B cell (primary cell): ENCODE measurements at places on chromosomes 13 and 19.

DNA sequence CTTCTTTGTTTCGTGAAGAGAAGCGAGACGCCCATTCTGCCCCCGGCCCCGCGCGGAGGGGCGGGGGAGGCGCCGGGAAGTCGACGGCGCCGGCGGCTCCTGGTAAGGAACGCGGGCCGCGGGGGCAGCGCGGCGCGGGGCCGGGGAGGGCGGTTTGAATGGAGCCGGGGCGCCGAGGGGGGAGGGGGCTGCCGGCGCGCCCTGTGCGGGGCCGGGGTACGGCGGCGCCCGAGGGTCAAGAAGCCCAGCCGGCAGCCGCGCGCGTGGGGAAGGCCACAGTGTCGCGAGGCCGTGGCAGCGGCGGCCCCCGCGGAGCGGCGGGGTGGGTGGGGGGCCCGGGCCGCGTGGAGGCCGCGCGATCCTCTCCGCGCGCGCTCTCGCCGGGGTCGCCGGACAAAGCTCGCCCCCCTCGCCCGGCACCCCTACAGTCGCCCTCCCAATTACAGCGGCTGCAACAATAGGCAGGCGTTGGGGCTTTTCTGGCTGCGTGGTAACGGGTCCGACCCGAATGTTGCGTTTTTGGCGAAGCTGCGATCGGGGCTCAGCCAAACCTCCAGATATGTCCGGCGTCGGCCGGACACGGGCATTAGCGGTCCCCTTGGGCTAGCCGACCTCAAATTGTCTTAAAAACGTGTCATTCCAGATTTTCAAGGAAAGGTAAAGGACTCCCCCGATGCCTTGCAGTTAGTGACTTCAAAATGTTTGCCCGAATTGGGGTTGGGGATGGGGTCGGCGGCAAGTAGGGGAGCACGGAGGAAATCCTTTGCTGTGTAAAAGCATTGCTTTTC lies 437 bp downstream of the SMARCA4 start:
- DNase-seq: no peak

GRCh38 chr19:53989600-53990533 lies 1.6 kb upstream of the CACNG6 start:
- DNase-seq: no peak

- peak; percentile 84 for DNase-seq
These were observed 5.8 kb upstream of the FCGRT start for GRCh38 chr19:49506575-49507105.

- no peak for DNase-seq
These were observed 145.8 kb upstream of the ZNF507 start for GRCh38 chr19:32199501-32200040.

DNA sequence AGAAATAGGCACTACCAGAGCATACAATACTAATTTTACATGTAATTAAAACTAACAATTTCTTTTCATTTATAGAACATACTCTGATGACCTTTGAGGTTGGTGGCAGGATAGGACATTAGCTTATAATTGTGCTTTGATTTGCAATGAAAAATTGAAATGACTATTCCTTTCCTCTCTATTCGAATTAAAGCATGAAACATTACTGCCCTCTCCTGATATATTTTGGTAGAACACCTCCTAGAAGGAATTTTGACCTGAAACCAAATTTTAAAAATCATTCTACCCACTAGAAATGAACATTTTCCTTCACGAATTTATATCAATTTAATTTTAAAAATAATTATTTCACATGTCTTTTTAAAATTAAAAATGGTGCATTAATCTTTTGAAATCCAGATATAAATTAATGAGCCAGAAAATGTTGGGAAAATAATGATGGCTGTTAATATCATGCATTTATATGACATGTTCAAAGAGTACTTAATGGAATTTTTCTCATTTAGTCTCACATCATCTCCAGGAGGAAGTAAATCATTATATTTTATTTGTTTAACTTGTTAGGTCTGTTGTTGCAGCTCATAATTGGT lies 556.3 kb upstream of the ARGLU1 start:
- no peak for DNase-seq

GRCh38 chr19:17973759-17974158 lies 6.9 kb downstream of the KCNN1 start:
- DNase-seq: no peak

- DNase-seq: no peak
These were observed 65.6 kb downstream of the ARHGAP35 start for GRCh38 chr19:46926170-46927071.

GRCh38 chr13:39036212-39036611 lies 1.7 kb downstream of the PROSER1 start:
- DNase-seq: peak; percentile 36

GRCh38 chr19:17751103-17751911 lies at the start of gene FCHO1:
Gene FCHO1 (plus strand): TSS chr19:17751477. CDS start chr19:17755165, 3,688 bp downstream.
- DNase-seq: peak; percentile 94
